ENCODE measurements at places on chromosomes 3 and 15.

GRCh38 chr3:197554196-197554561 is 1.6 kb downstream of the BDH1 start:
- DNase-seq: no peak

GRCh38 chr3:126750756-126751121 is 46.7 kb downstream of the CHCHD6 start:
- no peak for DNase-seq

GRCh38 chr15:76636059-76636458 is 269.1 kb downstream of the SCAPER start:
- no peak for DNase-seq

DNA sequence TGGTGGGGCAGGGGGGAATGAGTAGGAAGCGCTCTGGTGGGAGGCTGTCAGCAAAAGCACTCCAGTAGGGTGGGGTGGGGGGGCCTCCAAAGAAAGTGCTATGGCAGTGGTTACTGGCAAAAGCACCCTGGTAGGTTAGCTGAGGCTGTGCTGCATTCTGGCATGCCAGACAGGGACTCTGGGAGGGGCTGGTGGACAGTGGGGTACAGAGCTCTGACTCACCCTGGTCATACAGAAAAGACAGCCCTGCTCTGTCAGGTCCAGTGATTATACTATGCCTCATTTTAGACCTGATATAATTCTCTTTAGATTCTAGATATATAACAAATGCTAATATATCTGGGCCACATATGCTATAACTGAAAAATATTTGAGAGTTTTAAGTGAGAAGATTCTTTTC is 82.8 kb upstream of the CPNE4 start:
- no peak for DNase-seq

DNA sequence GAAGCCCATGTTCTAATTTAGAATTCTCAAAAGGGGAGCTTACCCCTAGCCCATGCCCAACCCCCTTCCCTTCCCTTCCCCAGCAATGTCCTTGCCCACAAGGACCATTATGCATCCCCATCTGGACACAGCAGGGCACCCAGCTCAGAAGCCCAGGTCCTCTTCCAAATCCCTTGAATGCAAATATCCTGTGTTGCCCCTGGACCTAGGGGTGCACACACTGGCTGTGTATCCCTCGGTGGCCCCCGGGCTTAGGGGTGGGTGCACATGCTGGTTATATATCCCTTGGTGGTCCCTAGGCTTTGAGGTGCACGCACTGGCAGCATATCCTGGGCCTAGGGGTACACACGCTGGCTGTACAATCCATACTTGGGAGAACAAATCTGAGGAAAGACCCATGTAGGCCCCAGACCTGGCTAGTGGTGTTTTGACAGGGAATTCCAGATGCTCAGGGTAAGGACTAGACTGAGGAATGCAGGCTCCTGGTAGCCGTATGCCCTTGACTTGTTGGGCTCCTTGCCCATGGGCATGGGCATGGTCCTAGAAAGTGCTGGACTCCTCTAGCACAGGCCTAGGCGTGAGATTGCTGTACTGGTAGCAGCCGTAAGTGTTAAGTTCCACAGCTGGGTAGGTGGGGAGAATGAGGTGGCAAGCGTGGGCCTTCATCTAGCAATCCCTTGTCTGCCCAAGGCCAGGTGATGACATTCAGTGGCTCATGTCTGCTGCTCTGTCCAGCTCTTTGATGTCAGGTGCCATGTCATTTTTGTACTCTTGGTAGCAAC is 222.4 kb downstream of the OPA1 start:
- DNase-seq: no peak

DNA sequence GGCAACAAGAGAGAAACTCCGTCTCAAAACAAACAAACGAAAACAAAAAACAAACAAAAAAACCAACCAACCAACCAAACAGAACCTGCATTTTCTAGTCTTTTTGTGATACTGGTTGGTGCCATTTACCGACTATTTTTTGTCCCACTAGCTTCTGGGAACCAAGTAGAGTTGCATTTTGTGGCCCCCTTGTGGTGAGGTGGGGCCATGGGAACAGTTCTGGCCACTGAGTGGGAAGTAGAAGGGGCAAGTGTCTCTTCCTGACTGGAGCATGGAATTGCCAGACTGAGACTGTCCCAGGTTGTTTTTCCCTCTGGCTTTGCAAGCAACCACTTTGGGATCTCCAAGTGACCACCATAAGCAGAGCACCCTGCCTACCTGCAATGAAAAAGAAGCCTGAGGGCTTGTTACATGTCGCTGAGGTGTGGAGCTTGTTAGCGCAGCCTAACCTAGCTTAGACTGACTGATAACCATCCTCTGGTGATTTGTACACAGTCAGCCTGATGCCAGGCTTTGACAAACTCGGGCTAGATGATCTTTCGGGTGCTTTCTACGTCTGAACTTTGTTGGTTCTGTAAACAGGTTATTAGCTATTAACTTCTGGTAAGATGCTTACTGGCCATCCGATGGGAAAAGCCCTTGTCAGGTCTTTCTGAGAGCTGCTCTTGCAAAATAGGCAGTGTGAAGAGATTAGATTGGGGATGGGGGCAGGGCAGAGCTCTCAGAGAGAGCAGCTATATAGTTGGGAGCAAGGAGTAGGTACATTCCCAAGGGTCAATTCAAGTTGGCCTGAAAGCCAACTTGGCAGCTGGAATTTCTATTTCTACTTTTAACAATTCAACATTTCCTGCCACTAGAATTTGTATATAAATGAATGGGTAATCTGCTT is 172.2 kb downstream of the SSR3 start:
- peak; percentile 6 for DNase-seq

- no peak for DNase-seq
These were observed 43.1 kb downstream of the LRCH3 start for GRCh38 chr3:197833930-197834715.

DNA sequence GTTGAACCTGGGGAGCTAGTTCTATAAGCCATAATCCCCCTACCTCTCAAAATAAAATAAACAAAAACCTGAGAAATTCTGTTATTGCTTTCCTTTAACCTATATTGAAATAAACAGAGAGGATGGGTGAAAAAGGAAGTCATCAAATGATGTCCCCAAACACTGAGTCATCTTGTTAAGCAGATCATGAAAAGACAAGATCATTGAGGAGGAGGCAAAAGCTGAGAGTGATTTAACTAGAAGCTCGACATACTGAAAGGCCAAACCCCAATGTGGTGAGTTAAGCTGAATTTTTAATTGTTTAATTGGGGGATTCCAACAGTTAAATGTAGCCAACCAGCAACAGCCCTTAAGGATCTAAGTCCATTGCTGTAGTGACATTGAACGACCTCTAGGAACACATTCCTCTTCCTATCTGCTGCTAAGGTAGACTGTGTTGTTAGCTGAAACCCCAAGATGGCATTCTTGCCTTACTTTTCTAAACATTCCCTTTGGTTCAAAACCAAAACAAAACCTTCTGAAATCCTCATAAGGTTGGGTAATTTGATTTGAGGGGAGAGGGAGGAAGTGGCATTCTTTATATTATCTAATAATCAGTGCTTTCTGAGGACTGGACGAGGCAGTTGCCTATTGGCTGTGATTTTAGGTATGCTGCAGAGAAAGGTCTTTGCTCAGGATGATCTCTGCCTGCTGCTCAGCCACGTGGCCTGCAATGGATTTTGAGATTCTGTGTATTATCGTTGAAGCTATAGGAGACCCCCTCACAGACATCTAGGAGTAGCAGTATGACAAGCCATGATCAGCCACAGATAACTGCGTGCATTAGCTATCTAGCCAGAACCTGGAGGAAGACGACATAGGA is 62.7 kb upstream of the BNIP2 start:
- no peak for DNase-seq

DNA sequence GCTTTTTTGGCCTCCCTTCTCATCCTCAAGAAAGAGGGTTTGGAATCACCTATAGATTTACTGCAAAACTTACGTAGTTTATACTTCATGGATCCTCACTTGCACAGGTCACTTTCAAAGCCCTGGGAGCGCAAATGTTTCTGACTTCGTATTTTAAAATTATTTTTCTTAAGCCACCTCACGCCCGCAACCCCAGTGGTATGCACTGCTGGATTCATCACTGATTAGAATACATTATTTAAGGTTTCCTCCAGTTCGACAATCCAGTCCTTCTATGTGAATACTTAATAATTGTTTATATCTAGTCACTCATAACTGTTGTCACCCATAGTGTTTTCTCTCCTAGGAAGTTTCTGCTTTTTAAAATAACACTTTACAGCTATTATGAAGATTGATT is 339.9 kb downstream of the CHL1 start:
- DNase-seq: no peak

- DNase-seq: no peak
These were observed 18.9 kb downstream of the HDC start for GRCh38 chr15:50246631-50247030.

- no peak for DNase-seq
These were observed 8.8 kb downstream of the STOML1 start for GRCh38 chr15:73983211-73983727.

- no peak for DNase-seq
These were observed 40.5 kb upstream of the CCR4 start for GRCh38 chr3:32910954-32911353.

- no peak for DNase-seq
These were observed 129.4 kb upstream of the CNTN4 start for GRCh38 chr3:1969281-1969680.

GRCh38 chr15:100918690-100919480 is at the start of gene LRRK1:
TSS of gene LRRK1 (plus strand) at chr15:100919357. CDS start at chr15:100924633, 5,276 bp downstream.
- DNase-seq: no peak

- DNase-seq: no peak
These were observed 115.0 kb downstream of the STAG1 start for GRCh38 chr3:136637176-136637575.

DNA sequence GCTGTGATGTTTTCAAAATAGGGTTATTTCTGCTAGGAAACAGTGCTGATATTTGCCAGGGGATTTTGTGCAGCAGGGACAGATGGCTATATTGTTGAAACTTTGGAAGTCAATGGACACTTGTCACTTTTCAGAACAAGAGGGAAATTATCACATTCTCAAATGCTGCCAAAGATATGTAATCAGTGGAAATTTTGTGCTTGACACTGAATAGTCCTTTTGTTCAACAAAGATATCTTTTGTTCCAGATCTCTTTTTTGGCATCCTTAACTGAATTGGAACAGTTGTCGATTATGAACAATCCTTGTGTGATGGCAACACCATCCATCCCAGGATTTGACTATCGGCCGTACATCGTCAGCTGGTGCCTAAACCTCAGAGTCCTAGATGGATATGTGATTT is 7.8 kb downstream of the CEP97 start:
- no peak for DNase-seq

DNA sequence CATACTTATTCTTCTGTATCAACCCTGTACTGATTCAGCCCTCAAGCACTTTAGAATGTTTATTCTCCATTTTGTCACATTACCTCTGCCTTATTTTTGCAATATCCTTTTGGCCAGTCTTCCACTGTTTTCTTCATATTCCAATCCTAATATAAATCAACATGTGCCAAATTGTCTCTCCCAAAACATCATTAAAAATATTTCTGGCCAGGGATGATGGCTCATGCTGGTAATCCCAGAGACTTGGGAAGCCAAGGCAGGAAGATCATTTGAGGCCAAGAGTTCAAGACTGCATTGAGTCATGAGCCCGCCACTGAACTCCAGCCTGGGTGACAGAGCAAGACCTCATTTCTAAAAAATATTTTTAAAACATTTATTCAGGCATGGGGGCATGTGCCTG is 641.4 kb upstream of the CBLB start:
- no peak for DNase-seq

DNA sequence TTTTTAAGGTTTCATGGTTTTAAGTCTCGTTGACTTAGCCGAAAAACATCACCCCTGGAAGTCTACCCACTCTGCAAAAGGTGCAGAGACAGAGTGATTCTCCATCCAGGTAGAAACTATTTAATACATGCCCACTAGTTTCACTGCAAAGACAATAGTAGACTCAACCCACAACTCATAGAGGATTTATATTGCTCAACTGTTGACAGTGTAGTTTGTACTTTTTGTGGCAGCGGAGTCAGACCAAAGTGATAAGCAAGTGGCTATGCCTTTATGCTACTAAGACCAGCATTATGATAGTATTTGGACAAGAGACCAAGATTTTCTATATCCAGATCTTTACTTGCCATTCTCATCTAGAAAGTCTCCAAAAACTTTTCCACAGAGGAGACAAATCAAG is 98.8 kb upstream of the ZBTB20 start:
- DNase-seq: no peak

DNA sequence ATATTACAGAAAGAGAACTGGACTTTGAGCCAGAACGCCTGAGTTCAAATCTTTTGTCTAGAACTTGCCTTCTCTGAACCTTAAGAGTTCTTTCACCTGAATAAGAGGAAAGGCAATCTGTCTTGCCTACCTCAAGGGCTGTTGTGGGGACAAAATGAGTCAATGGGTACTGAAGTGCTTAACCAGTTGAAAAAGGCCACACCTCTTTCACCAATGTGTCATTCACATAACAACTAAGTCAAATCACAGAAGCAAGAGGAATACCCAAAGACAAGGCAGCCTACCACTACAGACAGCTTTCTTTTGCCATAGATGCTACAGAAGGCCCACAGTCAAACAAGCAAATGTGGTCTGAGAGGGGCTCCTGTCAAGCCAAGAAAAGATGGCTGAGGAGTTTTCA is 39.7 kb downstream of the NBEAL2 start:
- no peak for DNase-seq

DNA sequence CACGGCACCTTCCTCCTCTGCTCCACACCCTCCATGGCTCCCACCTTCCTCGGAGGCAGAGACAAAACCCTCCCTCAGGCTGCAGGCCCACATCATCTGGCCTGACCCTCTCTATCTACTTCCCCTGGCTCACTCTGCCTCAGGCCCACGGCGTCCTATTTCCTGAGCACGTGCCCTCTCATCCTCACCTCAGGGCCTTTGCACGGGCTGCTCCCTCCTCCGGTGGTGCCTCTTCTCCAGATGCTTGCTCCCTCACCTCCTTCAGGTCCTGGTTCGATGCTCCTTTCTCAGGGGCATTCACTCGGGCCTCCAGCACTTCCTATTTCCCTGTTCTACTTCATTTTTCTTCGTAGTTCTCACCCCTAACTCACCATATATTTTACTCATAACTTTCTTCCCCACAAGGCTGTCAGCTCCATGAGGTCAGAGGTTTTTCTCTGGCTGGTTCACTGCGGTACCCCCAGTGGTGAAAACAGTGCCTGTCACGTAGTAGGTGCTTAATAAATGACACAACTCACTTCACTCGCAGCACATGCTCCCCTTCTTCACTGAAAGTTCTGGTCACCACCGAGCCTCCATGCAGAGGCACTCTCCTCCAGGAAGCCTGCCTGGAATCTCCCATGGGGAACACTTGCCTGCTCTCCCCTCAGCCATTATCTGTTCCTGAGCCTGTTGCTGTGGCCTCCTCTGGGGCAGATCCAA is 130.7 kb downstream of the WNT7A start:
- DNase-seq: no peak

DNA sequence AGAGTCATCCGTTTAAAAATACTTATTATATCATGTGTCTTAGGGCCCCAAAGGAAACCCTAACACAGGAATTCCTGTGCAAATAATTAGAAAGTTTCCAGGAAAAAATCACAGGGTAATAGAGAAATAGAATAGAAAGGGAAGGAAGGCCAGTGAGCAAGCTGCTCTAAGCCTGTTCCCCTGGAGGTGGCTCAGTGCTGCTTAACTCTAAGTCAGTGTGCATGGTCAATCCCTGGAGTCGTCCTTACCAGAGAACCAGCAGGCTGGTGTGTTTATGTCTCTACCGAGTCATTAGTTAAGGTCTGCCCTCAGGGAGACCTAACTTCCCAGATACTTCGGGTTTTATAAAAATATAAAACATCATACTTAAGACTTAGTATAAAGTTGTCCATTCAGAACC is 21.0 kb upstream of the MCF2L2 start:
- no peak for DNase-seq

- peak; percentile 28 for DNase-seq
These were observed at the start of gene RAB27A for GRCh38 chr15:55289746-55290527. TSS of gene RAB27A (minus strand) at chr15:55289813. CDS start at chr15:55234934, 54,879 bp downstream.

Data from smooth muscle cell of the brain vasculature (primary cell).